ENCODE measurements at places on chromosomes 3 and 15.

DNA sequence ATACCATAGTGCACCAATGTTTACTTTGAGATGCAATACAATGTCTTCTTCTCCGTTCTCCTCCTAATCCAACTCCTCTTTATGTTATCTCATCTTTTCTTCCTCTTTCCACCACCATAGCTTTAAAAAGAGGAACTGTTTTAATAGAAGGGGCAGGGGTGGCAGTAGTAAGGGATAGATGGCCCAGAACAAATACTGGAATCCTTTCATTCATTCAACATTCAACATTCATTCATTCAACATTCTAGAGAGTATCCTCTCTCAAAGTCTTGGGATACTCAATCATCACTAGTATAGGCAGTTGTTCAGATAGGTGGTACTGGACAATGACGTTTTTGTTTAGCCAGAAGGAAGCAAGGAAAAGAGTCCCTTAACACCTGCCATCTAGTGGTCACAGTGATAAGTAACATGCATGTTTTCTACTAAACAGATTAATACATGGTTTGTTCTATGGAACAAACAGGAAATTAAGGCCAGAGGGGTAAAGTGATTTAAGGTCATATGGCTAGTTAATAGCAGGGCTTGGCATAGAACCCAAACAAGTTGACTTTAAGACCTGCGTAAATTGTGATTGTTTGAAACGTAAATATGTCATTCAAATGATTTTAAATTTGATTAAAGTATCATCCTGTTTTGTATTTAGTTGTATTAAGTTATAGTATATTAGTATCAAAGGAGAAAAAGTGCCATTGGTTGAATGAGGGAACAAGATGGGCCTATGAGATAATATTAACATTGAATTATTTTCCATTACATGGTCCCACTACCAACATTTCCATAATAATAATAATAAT lies 26.9 kb upstream of the EHHADH start:
- DNase-seq, result no peak

GRCh38 chr3:181454451-181455027 lies 257.2 kb upstream of the SOX2 start:
- no peak for DNase-seq

DNA sequence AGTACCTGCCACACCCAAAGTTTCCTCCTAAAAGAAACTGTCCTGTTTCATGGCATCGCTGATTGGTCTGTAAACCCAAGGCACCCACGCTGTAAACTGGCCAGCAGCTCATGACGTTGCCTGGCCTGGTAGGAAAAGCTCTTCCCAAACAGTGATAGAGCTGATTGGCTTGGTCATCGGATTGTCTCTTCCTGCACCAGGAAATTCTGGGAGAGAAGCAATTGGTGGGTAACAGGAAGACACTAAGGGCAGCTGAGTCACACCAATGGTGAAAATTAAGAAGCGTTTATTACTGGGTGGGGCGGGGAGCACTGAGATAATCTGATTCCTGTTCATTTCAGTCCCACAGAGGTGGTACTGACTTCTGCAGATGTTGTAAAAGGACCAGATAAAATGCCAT lies 31.0 kb downstream of the KLHL6 start:
- no peak for DNase-seq

DNA sequence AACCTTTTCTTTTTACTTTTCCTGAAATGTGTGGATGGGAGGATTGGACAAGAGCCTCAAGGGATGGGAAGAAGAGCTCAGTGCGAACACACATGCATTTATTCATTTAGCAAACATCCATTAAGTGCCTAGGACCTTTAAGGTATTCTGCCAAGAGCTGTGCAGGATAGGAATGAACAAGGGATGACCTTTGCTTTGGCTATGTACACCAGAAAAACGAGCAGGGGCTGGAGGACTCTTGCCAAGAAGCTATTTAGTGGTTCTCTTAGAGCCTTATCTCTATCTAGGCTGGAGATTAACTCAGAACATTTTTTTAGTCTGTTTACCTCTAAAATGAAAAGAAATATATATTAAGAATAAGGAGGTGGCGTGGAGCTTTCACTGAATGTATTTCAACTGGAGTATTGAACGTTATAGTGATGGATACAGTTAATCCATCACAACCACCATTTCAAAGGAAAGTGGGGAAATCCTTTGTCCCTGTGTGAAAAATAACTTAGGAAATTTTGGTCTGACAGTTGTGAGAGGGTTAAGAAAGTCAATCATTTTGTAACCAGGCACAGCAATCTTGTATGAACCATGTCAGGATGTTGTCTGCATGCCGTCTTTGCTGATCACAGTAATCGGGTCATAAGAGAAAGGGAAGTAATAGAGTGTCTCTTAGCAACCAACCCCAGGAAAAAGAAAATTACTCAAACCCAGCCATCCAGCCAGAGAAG lies 279.0 kb downstream of the LPP start:
- no peak for DNase-seq

GRCh38 chr15:44501768-44502366 lies 35.1 kb upstream of the EIF3J start:
- DNase-seq, result no peak

DNA sequence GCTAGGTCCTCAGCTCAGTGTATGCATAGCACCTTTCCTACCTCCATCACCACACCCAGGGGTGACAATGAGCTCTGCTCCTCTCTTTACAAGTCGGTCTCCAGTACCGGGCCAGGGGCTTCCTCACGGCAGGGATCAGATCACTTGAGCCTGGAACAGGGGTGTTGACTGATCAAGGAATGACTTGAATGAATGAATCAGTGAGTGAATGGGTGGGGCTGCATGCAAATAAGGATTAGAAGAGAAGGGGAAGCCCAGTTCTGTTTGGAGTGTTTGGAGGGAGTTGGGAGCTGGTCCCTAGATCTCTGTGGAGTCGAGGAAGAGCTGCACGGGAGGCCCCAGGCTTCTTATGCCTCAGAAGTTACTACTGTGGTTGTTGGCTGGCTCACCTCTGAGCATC lies 87.0 kb downstream of the TMEM266 start:
- DNase-seq, result no peak

GRCh38 chr3:171956705-171957104 lies 82.7 kb upstream of the FNDC3B start:
- no peak for DNase-seq

DNA sequence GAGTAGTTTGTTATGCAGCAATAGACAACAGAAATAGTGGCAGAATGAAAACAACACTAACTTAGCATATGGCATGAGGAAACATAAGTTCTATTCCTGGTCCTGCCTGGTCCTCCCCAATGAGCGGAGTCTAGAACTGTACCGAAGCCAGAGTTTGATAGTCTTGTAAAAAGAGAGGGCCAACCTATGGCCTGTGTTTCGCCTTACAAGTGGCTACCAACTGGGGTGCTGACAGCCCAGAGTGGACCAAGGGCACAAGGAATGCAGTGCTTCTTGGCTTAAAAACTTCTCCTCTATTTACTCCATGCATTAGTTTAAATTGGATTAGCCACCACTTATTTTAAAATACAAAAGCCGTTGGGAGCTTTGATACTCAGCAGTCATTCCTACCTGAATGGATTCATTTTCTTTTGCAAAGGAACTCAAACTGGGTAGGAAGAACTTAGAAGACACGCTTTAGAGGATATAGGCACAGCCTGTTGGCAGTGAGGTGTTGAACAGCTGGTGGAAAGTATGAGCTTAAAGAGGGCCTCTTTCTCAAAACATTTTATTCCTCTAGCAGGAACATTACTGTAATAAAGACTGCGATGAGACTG lies 302.9 kb downstream of the PLCL2 start:
- no peak for DNase-seq

GRCh38 chr15:94259121-94259751 lies 27.9 kb downstream of the MCTP2 start:
- no peak for DNase-seq

GRCh38 chr3:95813244-95813643 lies 1001.1 kb upstream of the EPHA6 start:
- no peak for DNase-seq

DNA sequence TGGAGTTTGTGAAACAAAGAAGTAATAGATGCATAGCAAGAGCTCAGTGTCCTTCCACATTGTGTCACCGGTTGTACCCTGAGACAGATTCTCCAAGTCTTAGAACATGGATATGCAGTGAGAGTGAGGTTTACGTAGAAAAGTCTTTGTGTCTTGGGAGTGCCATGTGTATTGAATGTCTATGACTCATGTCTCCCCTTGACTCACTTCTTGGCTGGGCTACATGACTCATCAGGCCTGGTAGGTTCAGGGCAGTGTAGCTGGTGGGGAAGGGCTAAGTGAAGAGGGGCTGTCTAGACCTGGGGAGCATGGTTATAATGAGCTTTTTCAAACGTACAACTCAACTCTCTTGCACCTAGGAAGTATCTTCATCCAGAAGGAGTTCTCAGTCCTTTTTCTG lies 167.4 kb downstream of the GAP43 start:
- no peak for DNase-seq

GRCh38 chr15:65908876-65909275 lies 39.6 kb downstream of the RAB11A start:
- DNase-seq, result no peak

DNA sequence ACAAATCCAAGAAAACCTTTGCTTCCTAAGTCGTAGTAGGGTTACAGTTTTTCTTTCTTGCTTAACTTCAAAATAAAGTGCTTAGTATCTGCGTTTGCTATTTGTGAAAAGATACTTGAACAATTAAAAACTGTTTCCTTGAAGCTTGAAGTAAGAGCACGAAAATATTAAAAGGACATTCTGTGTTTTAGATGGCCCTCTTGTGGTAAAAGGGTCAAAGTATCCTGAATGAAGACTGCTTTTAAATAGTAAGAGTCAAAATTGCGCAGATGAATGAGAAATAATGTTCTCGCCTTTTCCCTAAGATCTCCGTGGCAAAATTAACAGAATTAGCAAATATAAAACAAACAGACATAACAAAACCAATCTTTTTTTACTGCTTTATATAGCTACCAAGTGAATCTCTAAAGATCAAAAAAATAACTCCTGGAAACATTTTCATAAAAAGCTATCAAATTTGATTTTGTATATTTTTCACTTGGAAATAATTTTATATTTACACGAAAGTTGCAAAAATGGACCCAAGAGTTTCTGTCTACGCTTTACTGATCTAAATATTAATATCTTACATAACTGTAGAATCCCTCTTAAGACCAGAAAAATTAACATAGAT lies 175.4 kb downstream of the MBNL1 start:
- DNase-seq, result no peak

- peak; percentile 25 for DNase-seq
These were observed 21.9 kb downstream of the HCN4 start for GRCh38 chr15:73346735-73347312.

- no peak for DNase-seq
These were observed 3.9 kb downstream of the GRM2 start for GRCh38 chr3:51710631-51711351.

DNA sequence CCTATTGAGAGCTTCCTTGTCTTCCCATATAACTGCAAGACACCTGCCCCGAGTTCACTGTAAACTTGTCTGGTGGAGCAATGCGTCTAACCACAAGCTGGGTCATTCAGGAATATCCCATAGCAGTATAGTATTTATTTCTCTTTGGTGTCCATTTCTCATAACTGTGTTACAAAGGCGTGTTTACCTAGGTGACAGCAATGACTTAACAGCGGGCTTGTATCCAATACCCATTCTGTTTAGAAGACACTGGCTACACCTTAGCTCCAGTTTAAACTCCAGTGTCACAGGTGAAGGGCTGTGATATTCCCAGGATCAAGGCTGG lies 24.3 kb downstream of the ATP10A start:
- DNase-seq, result no peak

DNA sequence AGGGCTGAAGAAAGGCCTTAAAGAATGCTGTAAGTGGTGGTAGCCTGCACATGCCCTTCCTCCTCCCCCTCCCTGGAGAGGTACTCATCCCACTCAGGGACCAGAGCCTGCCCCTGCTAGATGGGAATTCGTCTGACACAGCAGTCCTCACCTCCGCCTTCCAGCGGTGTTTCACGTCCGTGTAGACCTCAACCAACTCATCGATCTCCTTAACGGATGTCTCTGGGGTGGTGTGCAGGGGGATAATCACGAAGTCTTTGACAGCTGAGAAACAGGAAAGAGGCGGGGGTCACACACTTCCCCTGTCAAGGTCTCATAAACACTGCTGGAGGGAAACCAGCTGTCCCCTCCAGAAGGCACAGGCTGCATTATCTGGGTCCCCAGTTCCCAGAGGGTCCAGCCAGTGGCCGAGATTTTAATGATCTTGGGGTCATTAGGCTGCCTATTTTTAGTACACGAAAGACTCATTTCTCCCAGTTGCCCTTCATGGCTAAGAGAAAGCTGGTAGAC lies 9.9 kb downstream of the DNASE1L3 start:
- DNase-seq, result no peak

DNA sequence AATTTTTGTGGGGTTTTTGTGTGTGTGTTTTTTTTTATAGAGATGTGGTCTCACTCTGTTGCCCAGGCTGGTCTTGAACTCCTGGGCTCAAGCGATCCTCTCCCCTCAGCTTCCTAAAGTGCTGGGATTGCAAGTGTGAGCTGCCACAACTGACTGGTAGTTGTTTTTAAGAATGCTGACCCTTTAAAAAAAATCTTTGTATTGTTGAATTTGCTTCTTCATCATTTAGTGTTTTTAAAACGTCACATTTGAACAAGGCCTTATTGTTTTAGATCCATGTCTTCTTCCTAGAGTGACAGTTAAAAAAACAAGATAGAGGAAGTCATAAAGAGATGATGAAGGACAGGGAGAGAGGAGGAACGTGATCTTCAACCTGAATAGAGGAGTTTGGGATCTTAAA lies 24.1 kb downstream of the GJD2 start:
- no peak for DNase-seq

DNA sequence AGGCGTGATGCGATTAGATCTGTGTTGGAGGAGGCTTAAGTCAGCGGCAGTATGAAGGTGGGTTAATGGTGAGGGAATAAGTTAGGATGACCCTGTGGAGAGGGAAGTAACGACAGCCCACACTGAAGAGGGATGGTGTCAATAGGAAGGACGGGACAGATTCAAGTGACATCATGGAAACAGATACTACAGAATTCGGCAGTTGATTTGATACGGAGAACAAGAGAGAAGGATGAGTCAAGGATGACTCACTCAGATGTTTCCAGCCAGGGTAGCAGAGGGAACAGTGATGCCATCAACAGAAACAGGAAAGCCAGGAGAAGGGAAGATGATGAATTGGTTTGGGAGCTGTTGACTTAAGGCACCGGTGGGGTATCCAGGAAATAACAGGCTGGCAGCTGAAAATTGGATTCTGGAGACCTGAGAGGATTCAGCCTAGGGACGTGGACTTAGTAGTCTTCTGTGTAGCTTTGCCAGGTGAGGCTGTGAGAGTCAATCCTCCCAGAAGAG lies 38.0 kb downstream of the SHC4 start:
- DNase-seq, result no peak

DNA sequence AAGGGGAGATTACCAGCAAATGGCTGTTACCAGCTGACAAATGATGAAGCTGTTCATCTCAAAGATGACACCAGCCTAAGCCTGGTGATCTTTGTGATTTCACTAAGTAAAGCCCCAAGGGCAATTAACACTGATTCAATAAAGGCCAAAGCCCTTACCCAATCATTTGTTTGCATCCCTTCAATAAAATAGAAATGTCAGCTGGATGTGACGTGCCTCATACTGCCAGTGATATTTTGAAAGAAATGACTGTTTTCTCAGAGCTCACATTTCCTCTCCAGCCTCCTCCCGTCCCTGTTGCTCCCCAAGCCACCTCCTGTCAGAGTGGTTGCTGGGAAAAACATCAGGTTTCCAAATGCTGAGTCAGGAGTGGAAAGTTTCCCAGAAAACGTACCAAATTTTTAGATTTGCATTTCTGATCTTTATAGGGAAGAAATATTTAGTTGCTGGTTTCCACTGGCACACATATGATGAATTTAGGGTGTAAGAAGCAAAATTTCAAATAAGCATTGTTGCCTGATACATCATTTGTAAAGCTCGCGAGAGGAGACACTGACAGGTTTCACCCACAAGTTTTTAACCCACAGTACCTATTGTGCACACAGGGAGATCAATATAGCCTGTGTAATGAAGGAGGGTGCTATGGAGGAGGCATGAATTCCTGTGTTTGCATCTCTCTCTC lies 21.0 kb downstream of the C2CD4A start:
- no peak for DNase-seq
